ENCODE measurements at places on chromosomes 7 and 10. TPM values are rescaled to one million over a fixed set of nuclear protein-coding genes. Genes with fewer than 3 reads are reported as not detected.

Gene CHAT
- total RNA-seq = not detected

Gene ZNF727
- 4.4 TPM for total RNA-seq

Gene GSDME
- total RNA-seq = 19.7 TPM

Gene GPR146
- total RNA-seq = 25.0 TPM

Gene SLC26A3
- total RNA-seq = 0.29 TPM

Gene HDAC9
- 54.8 TPM for total RNA-seq

Gene FEZF1
- not detected for total RNA-seq

Gene AMPH
- 0.51 TPM for total RNA-seq

Gene CRYGN
- not detected for total RNA-seq

Gene ANKRD1
- total RNA-seq = 0.64 TPM

Gene ARHGEF35
- 8.6 TPM for total RNA-seq

Gene GRID1
- total RNA-seq = 6.9 TPM

Gene TDRD1
- total RNA-seq = not detected

Gene LBX1
- not detected for total RNA-seq

Gene STEAP1B
- not detected for total RNA-seq

- H3K36me3 ChIP-seq = no peaks in the 10 kb centered on the region
- no peak overlapping the region for H3K4me3 ChIP-seq
- no peak for DNase-seq
- no peaks in the 10 kb centered on the region for H3K27me3 ChIP-seq
- no peaks in the 10 kb centered on the region for H3K4me1 ChIP-seq
These were observed 482.6 kb downstream of the DNAJB6 start for GRCh38 chr7:157819455-157819807.

- H3K4me3 ChIP-seq = no peak overlapping the region
- H3K27me3 ChIP-seq = no peaks in the 10 kb centered on the region
- no peak for DNase-seq
- no peak overlapping the region for H3K27ac ChIP-seq
These were observed 99.1 kb downstream of the SND1 start for GRCh38 chr7:127751062-127751461.

DNA sequence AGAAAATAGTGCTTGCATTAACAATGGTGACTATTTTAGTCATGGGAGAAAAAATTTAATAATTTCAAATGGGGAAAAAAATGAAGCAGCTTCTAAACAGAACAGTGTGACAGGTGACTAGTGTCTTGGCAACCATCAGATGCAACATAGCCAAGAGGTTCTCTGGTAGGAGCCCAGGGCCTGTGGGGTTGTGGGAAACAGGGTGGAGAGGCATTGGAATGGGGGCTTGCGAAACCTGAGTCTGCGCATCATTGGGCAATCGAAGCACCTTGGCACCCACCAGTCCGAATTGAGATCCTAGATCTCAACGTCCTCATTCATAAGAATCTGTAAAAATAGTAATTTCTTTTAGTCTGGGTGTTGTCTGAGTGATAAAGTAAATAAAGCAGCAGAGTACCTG is 19.2 kb upstream of the PARD3 start:
- no peaks in the 10 kb centered on the region for H3K4me1 ChIP-seq
- no peak for DNase-seq
- H3K27ac ChIP-seq = no peak overlapping the region
- no peaks in the 10 kb centered on the region for H3K36me3 ChIP-seq
- no peak overlapping the region for H3K4me3 ChIP-seq

DNA sequence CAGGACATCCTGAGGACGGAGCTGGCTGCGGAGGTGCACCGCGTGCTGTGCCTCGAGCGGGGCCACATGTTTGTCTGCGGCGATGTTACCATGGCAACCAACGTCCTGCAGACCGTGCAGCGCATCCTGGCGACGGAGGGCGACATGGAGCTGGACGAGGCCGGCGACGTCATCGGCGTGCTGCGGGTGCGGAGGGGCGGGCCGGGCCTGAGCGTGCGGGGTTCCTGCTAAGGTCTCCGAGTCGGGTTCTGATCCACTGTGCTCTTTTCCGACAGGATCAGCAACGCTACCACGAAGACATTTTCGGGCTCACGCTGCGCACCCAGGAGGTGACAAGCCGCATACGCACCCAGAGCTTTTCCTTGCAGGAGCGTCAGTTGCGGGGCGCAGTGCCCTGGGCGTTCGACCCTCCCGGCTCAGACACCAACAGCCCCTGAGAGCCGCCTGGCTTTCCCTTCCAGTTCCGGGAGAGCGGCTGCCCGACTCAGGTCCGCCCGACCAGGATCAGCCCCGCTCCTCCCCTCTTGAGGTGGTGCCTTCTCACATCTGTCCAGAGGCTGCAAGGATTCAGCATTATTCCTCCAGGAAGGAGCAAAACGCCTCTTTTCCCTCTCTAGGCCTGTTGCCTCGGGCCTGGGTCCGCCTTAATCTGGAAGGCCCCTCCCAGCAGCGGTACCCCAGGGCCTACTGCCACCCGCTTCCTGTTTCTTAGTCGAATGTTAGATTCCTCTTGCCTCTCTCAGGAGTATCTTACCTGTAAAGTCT is 10.4 kb downstream of the ATG9B start:
- H3K4me3 ChIP-seq = no peak overlapping the region
- no peaks in the 10 kb centered on the region for H3K36me3 ChIP-seq
- H3K4me1 ChIP-seq = peaks cover 16% of the 10 kb centered on the region
- DNase-seq = peak; percentile 54
- no peak overlapping the region for H3K27ac ChIP-seq

DNA sequence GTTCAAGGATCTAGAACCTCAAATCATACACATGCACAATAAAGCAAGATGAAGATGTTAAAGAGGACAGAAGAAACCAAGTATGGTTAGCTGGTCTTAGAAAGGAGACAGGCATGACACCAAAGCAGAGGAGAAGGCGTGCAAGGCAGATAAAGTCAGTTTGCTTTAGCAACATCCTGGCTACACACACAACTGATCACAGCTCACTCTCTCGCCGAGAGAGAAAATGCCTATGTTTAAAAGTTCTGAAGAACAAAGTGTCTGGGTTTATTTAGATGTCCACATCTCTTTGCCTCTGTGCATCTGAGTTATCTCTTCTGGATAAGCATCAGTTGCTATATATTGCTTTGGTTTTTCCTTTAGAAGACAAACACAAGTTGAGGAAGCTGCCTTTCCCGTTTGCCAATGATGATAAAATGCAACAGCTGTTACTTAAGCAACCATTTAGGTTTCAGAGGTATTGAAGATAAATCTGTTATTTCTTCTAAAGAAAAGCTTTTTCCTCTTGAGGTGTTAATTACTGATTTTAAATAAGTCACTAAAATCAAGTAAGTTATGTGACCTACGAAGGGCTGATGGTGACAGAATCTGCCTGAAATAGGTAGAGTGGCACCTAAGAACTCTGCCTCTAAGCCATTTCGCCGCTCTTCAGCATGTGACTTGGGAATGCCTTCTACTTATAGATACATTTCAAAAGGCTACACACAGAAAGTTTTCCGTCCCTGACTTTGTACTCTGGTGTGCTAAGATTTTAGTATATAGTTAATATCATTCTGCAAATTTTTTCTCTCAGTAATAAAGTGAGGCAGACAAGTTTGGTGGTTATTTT is 146.2 kb upstream of the ASAH2 start:
- no peaks in the 10 kb centered on the region for H3K27me3 ChIP-seq
- H3K27ac ChIP-seq = no peak overlapping the region
- DNase-seq = no peak
- H3K36me3 ChIP-seq = no peaks in the 10 kb centered on the region

- H3K27ac ChIP-seq = no peak overlapping the region
- no peaks in the 10 kb centered on the region for H3K27me3 ChIP-seq
- DNase-seq = no peak
- no peaks in the 10 kb centered on the region for H3K36me3 ChIP-seq
- H3K4me3 ChIP-seq = no peak overlapping the region
- H3K4me1 ChIP-seq = no peaks in the 10 kb centered on the region
These were observed 184.7 kb downstream of the DGKB start for GRCh38 chr7:14717816-14718215.

GRCh38 chr7:94655848-94656657 is at the start of gene SGCE:
Gene SGCE, minus strand, starts transcription at chr7:94656133. Its CDS starts 35 bp downstream, at chr7:94656098.
- peak within 1 kb of the TSS; percentile 87 for H3K27ac ChIP-seq
- peak within 1 kb of the TSS; percentile 60 for H3K4me3 ChIP-seq
- peak; percentile 80 for DNase-seq
- no peaks in the 10 kb centered on the region for H3K36me3 ChIP-seq
- H3K4me1 ChIP-seq = no peaks in the 10 kb centered on the region
- H3K27me3 ChIP-seq = no peaks in the 10 kb centered on the region

- no peaks in the 10 kb centered on the region for H3K4me1 ChIP-seq
- H3K27ac ChIP-seq = no peak overlapping the region
- no peak for DNase-seq
- H3K4me3 ChIP-seq = no peak overlapping the region
These were observed 109.6 kb downstream of the TMEM130 start for GRCh38 chr7:98760201-98760651.

DNA sequence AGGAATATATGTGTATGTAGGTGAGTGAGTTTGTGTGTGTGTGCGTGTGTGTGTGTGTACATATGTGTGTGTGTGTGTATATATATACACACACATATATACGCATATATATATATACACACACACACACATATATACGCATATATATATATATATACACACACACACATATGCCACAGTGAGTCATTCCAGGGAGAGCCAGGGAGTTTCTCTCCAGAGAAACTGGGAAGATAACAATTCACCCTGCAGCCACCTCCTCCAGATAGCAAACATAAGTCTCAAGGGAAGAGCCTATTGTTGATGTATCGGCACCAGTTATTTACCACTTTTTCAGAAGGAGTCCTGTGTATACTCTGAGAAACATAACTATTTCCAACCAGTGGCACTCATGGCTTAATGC is 102.3 kb upstream of the STK17A start:
- no peaks in the 10 kb centered on the region for H3K27me3 ChIP-seq
- no peak for DNase-seq
- no peak overlapping the region for H3K4me3 ChIP-seq
- H3K36me3 ChIP-seq = no peaks in the 10 kb centered on the region

DNA sequence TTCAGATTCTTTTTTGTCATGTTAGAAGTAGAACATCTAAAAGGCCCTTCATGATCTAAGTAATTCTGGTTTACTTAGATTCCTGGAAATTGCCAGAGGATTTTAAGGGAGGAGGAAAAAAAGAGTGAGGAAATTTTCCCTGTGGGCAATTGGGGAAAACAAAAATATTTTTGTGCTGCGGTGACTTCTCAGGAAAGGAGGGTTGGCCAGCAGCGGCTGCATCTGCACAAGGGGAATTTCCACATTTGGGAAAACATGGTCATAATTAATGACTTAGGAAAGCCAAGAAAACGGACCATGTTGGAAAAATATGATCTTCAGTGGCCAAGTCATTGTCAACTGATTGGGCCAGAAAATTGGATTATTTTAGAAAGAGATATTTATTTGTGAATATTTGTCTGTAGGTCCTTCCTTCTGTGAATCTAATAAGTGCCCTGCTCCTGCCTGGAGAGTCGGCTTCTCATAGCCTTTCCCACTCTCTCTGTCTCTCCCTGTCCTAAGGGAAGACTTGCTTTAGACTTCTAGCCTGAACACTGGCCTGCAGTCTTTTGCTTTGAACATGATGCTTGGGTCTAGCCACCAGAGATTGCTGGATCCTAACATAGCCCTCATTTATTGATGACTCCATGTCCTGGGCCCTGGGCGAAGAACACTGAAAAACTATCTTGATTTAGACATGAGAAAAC is 124.2 kb upstream of the MKLN1 start:
- H3K27me3 ChIP-seq = no peaks in the 10 kb centered on the region
- H3K36me3 ChIP-seq = no peaks in the 10 kb centered on the region
- DNase-seq = no peak

DNA sequence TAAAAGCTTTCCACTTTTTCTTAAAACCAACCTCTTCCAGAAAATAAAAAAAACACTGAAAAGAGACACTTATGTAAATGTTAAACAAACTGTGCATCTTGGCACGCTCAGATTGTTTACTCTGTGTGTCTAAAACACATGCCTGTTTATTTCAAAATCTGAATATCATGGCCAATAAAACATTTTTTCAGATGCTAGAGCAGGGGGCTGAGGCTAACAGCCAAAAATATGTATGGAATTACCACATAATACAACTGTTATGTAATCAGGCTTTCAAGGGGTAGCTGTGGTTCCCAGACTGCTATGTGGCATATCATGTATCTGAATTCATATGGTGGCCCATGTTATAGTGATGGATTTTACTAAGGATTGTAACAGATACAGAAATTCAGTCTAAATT is 130.4 kb downstream of the HIBADH start:
- no peaks in the 10 kb centered on the region for H3K4me1 ChIP-seq
- DNase-seq = no peak
- H3K27ac ChIP-seq = no peak overlapping the region
- H3K36me3 ChIP-seq = no peaks in the 10 kb centered on the region

DNA sequence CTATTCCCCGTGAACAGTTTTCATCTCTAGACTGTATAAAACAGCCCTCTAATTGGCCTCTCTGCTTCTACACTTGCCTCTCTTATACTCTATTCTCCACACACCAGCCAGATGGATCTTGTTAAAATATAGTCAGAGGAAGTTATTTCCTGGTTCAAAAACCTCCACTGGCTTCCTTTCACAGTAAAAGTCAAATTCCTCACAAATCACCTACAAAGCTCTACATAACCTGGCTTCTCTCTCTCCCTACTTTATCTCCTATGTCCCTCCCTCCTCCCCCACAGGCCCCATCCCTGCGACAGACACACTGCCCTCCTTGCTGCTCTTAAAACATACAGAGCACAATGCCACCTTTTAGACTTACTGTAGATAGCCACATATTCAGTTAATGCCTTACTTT is 60.1 kb downstream of the TPK1 start:
- no peak overlapping the region for H3K4me3 ChIP-seq
- H3K4me1 ChIP-seq = no peaks in the 10 kb centered on the region
- no peaks in the 10 kb centered on the region for H3K36me3 ChIP-seq
- no peak for DNase-seq

- H3K27ac ChIP-seq = no peak overlapping the region
- no peaks in the 10 kb centered on the region for H3K27me3 ChIP-seq
- H3K4me1 ChIP-seq = no peaks in the 10 kb centered on the region
- DNase-seq = no peak
- no peak overlapping the region for H3K4me3 ChIP-seq
- no peaks in the 10 kb centered on the region for H3K36me3 ChIP-seq
These were observed 252.6 kb downstream of the SEC23IP start for GRCh38 chr10:120145107-120145506.

DNA sequence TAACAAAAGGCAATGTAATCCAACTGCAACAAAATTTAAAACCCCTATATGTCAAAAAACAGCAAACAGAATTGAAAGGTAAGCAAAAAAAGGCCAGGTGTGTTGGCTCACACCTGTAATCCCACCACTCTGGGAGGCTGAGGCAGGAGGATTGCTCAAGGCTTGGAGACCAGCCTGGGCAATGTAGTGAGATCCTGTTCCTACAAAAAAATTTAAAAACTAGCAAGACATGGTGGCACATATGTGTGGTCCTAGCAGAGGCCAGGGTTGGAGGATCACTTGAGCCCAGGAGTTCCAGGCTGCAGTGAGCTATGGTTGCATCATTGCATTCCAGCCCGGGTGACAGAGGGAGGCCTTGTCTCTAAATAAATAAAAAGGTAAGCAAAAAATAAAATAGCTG is 212.1 kb upstream of the KLF14 start:
- no peak overlapping the region for H3K4me3 ChIP-seq
